ENCODE measurements at places on chromosomes 5 and 9.

DNA sequence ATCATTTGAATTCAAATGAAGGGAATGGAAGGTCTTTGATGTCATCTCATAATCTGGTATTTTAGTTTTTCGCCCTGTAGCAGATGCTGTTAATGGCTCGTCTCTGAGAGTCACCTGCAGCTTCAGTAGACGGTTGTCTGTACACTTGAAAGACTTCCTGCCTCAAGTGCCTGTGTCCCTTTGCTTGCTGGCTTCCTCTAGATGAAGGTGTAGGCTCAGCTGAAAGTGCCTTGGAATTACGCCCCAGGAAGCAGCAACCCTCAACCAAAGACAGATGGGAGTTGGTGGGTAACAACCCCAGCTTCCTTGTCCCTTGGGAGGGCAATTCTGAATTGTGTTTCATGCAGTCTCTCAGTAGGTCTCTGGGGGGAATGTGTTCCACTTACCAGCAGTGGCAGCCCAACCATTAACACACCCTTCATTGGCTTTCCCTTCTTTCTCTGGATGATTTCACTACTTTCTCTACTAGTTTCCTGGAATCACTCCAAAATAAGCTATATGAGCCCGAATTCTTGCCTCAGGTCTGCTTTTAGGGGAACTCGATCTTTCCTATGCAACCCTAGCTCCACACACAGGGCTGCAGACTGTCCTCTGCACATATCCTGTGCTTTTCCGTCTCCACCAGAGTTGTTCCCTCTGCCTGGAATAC, 395.6 kb downstream of the DMAC1 start:
- no peak for DNase-seq

GRCh38 chr5:147487031-147487750, 22.7 kb downstream of the DPYSL3 start:
- DNase-seq = no peak

GRCh38 chr5:150119421-150120061, 33.2 kb upstream of the CSF1R start:
- no peak for DNase-seq

GRCh38 chr9:127847178-127847510, 7.3 kb downstream of the ENG start:
- DNase-seq = no peak

DNA sequence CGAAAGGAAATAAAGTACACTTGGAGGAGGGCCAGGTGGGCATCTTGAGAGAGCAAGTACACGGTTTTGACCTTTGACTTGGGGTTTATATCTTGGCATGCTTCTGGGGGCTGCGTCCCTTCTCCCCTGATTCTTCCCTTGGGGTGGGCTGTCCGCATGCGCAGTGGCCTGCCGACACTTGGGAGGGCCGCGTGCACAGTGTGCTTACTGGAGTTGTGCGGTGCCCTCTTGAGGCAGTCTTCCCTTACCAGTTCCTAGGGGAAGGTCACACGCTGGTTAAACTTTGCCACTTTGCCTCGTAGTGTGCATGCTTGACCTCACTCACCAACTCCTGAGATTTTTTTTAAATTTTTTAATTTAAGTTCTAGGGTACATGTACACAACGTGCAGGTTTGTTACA, 4.3 kb upstream of the CLPTM1L start:
- DNase-seq = no peak

DNA sequence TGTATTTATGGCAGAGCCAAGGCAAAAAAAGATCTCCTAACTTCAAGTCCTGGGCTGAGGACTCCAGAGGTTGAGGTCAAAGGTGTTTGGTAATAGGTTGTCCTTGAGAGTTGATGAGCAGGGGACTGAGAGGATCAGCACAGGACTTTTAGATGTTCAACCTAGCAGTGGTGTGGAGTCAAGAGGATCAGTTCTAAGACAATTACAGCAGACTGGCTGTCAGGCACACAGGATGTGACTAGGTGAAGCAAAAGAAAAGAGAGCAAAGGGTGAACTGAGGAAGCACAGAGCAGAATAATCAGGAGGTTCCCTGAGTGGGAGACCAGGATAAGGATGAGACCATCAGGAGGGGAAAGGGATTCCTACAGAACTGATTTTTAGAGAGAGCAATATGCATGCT, 10.9 kb downstream of the GZMA start:
- DNase-seq = no peak

DNA sequence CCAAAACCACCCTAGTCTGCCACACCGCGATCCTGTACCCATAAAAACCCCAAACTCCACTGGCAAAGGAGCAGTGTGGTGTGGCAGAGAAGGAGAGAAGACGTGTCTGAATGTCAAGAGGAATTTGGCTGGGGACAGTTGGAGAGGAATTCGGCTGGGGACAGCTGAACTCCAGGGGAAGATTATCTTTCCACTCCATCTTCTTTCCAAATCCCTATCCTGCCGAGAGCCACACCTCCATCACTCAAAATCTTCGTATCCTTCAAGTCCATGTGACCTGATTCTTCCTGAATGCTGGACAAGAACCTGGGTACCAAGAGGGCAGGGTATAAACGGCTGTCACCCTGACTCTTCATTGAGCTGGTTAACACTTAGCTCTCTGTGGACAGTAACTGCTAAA, 448.1 kb downstream of the ARHGEF28 start:
- DNase-seq = no peak

DNA sequence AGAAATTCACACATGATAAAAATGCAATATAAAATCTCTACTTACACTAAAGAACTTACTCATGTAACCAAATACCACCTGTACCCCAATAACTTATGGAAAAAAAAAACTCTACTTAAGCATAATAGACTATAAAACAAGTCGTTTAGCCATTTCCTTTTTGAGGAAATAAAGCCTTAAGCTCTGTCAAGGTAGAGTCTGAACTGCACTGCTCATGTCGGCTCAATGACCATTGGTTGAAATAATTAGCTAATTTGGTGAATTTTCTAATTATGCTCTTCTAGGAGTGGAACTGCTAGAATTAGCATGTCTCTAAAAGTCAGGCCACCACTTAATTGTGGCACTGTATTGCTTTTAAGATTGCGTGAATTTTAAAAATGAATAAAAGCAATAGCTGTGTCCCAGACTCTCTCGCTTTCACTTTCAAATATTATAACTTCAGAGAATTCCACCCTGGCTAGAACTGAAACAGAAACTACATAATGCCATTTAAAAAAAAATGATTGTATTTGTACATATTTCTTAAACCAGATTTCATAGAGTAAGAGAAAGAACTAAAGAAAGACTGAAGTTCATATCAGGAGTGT, 113.0 kb upstream of the PCA3 start:
- no peak for DNase-seq

DNA sequence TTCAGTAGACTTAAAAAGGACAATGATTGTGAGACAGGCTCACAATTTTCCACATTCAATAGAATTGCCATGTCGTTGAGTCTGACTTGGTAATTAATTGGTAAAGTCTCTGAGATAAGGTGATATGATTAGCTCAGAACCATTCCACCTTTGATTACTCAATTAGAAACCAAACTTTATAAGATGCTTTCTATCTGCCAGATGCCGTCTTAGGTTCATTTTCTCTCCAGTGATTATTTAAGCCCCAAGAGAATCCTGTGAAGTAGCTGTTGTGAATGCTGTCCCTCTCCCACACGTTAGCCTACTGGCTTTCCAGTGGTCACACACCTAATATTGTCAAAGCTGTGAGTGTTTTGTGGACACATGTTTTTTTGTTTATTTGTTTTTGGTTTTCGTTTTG, 528.9 kb upstream of the ZNF462 start:
- no peak for DNase-seq

- no peak for DNase-seq
Measured at GRCh38 chr9:122580360-122580759, 2.8 kb downstream of the OR1L8 start.

- no peak for DNase-seq
Measured at GRCh38 chr9:97473717-97474116, 27.7 kb upstream of the TMOD1 start.

GRCh38 chr5:88882276-88883038, 527 bp downstream of the MEF2C start:
- no peak for DNase-seq

DNA sequence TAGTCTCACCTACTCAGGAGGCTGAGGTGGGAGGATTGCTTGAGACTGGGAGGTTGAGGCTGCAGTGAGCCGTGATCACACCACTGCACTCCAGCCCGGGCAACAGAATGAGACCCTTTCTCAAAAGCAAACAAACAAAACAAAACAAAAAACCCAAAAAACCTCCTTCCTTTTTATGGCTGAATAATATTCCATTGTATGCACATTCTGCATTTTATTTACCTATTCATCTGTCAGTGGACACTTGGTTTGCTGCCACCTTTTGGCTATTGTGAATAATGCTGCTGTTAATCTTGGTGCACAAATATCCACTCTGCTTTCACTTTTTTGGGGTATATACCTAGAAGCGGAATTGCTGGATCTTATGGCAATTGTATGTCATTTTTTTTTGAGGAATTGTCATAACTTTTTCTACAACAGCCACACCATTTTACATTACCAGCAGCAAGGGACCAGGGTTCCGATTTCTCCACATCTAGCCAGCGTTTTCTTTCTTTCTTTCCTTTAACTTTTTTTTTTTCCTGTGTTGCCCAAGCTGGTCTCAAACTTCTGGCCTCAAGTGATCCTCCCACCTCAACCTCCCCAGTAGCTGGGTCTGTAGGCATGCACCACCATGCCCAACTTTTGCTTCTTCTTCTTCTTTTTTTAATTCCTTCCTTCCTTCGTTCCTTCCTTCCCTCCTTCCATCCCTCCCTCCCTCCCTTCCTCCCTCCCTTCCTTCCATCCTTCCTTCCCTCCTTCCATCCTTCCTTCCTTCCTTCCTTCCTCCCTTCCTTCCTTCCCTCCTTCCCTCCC, 30.6 kb downstream of the NKX2-5 start:
- DNase-seq = no peak

GRCh38 chr5:173789031-173789920, 98.9 kb upstream of the CPEB4 start:
- no peak for DNase-seq

DNA sequence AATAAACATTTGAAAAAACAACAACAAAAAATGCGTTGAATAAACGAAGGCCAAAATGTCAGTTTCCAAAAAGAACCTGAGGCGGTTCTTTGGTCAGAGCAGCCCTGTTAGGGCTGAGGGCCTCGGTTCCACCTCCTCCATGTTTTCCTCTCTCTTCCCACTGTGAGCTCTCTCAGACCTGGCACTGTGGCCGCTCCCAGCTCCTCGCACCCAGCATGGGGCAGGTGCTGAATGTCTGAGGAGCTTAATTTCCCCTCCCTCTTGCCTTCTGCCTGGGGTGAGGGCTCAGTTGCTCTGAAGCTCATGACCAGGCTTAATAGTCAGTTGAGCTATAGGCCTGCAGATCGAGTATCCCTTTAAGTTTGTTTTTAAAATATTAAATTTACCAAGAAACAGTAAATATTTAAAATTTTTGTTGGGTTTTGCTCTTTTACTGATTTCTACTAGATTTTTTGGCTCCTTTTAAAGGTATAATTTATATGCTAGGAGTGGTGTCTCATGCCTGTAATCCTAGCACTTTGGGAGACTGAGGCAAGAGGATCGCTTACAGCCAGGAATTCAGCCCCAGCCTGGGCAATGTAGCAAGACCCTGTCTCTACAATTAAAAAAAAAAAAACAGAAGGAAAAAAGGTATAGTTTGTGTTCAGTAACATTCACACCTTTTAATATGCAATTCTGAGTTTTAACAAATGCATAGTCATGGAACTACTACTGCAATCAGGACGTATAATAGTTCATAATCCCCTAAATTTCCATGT, 28.1 kb downstream of the DAPK1 start:
- no peak for DNase-seq
